ENCODE measurements at places on chromosomes 2 and 18.

DNA sequence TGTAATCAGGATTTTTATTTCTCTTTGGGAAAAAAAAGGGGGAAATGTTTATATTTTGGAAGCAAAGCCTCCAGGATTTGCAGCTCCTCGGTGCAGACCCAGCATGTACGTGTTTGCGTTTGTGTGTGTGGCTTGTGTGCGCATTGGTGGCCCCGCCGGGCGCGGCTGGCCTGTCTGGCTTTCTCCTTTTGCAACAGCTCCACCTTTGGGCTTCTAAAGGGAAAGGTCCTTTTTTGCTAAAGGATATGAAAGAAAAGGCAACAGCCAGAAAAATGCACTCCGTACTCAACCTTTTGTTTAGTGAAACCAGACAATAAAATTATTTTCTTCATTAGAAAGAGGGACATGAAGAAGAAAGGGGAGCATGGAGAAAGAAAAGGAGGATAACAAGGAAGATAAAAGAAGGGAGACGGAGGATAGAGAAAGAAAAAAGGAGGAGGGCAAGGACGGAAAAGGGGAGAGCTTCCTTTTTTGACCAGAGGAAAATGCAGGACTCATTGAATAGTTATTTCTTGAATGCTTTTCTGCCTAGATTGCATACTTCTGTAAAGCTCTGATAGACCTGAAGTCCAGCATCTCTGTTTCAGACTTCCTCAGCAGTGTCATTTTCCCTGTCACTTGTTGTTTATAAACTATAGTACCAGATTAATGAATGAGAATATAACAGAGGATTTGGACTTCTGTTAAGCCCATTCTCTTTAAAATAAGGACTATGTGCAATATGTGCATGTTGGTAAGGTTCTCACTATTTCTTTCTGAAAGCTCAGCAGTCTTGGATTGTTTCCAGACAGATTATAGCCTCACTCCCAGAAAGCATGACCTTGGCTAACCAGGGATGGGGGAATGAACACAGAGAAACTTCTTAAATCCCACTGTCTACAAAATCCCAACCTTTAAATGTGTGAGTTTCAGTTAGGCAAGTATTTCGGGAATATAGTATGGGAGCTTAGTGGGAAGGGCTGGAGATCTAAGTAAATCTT, 563.1 kb upstream of the PIK3C3 start:
- DNase-seq, result peak; percentile 40

GRCh38 chr2:202716953-202717597, 82.3 kb downstream of the FAM117B start:
- DNase-seq, result no peak

GRCh38 chr2:122145856-122146255, 390.4 kb downstream of the TSN start:
- DNase-seq, result no peak

- no peak for DNase-seq
Observed at GRCh38 chr18:45071956-45072355, 391.3 kb downstream of the SETBP1 start.

GRCh38 chr2:188449561-188449960, 157.9 kb downstream of the GULP1 start:
- DNase-seq, result no peak

GRCh38 chr2:221590861-221591365, 18.8 kb upstream of the EPHA4 start:
- DNase-seq, result no peak

- no peak for DNase-seq
Observed at GRCh38 chr2:204655101-204655500, 109.8 kb downstream of the PARD3B start.

GRCh38 chr18:48905513-48905912, 45.3 kb downstream of the SMAD7 start:
- DNase-seq, result no peak

DNA sequence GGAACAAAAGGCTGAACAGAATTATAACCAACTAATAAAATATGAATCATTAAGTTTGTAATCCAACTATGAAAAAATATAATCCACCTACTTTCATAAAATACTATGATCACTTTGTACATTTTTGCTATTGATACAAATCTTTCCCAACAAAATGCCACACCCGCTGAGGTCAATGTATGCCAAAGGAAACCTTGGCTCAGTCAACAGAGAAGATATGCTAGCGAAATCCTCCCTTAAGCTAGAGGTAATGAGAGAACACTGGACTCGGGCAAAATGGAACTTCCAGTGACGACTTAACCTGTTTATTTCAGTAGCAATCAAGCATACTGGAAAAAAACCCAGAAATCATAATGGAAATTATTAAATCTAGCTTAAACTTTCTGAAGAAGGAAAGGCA, 81.5 kb downstream of the NOL10 start:
- no peak for DNase-seq

DNA sequence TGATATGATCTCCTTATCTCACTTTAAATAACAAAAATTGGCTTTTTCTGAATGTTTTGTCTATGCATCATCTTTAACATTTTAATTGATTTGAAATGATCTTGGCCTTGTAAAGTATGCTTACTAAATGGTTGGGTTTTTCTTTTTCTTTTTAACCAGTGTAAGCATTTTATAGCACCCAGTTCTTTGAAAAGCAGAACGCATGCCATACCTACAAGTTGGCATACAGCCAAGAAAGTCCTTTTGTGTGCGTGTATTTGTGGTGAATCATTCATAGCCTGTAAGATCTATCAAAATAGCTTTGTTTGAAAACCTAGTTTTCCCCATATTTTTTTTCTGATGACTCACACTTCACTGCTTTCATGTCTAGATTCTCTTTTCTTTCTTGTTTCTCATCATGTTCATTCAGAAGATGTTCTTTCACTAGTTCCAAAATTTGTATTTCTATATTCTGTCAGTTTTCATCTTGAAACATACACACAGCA, 4.1 kb upstream of the VRK2 start:
- no peak for DNase-seq

- no peak for DNase-seq
Observed at GRCh38 chr2:31287654-31288053, 53.7 kb downstream of the EHD3 start.

DNA sequence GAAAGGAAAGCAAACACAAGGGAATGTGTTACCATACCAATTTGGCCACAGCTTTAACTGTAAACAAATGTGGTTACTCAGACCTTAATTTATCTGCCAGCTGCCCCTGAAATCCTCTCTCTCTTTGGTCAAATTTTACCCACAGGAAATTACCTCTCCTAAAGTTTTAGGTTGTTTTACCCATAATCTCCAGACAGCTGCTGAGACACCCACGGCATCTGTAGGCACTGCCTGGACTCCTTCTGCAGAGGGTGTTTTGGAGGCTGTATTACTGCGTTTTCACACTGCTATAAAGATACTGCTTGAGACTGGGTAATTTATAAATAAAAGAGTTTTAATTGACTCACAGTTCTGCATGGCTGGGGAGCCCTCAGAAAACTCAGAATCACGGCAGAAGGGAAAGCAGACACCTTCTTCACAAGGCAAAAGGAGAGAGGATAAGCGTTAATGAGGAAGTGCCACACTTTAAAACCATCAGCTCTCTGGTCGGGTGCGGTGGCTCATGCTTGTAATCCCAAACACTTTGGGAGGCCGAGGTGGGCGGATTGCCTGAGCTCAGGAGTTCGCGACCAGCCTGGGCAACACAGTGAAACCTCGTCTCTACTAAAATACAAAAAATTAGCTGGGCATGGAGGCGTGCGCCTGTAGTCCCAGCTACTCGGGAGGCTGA, 677.5 kb upstream of the FSHR start:
- DNase-seq, result no peak

GRCh38 chr18:42047721-42048120, 92.7 kb downstream of the PIK3C3 start:
- no peak for DNase-seq

GRCh38 chr2:26681656-26682055, 10.9 kb upstream of the KCNK3 start:
- DNase-seq, result no peak

DNA sequence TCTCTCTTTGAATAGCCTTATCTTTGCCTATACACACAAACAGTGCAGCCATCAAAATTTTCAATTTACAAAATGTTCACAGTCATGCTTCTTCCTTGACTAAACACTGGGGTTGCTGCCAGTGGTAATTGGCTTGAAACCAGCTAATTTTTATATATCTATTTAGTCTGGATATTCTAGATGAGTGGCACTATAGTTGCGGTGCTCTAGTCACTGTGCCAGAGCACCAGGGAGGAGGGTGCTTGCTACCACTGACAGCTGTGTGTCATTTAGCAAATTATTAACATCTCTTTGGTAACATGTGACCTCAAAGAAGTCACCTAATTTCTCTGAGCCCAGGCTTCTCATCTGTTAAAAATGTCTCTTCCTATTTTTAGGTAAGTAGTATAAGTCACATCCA, 130.4 kb downstream of the MEIS1 start:
- DNase-seq, result no peak

DNA sequence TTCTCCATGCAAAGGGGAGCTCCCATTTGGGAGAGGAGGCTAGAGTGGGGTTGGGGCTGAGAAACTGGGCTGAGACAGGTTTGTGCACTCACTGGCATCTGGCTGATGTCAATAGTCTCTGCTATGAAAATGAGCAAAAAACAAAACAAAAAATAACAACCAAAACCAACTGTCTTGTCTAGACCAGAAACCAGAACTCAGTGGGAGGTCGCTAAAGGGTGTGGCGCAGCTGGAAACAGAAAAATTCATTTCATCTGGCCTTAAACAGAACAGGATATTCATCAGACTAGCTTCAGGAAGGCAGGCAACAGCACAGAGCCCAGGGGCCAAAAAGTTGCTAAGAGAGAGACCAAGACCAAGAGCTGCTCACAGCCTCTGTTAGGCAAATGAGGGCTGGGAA, 126.1 kb downstream of the THNSL2 start:
- no peak for DNase-seq

DNA sequence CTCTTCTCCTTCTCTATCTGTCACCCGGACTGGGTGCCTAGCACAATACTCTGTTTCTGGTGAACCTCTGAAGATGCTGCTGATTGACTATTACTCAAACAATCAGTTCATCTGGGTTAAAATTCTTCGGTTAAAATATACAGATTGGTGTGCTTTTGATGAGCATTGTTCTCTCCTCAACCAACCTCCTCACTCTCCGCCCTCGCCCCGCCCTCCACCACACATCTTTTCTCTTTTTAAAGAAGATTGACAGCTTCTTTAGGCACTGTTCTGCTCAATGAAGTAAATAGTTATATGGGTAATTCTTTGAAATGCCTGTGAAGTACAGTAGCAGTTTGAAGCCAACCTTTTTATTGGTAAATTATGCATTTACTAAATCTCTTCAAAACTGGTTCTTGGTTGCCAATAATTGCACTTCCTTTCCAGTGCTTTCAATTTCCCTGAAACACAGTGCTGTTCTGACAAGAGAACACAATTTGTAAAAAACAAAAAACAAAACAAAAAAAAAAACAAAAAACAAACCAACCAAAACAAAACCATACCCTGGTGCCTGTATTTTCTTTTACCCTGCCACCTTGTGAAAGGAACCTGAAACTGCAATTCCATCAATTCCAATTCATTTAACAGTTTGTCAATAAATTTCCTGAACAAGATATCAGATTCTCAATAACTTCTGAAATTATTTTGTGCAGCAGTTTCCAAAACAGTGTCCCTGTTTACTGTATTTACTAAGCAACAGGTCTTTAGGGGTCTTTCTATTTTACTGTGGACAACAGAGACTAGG, 188.6 kb downstream of the LRP1B start:
- DNase-seq, result peak; percentile 16

DNA sequence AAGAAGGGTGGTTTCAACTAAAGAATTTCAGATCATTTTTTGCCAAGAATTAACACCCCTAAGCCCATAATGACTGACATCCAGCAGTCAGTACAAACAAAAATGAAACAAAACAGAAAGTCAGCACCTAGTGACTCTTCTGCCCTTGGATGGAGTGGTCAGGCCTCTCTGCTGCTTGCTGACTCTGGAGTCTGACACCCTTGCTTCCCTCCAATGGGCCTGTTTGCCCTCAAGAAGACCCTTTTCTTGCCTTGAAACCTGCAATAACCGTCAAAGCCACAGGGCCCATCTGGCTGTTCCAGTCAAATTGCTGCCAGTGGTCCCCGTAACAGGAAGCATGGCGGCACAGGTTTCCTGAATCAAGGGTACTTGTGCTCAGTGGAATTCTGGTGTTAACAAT, 27.2 kb upstream of the CYTIP start:
- DNase-seq, result no peak

GRCh38 chr2:237660381-237660900, 33.1 kb downstream of the LRRFIP1 start:
- no peak for DNase-seq

DNA sequence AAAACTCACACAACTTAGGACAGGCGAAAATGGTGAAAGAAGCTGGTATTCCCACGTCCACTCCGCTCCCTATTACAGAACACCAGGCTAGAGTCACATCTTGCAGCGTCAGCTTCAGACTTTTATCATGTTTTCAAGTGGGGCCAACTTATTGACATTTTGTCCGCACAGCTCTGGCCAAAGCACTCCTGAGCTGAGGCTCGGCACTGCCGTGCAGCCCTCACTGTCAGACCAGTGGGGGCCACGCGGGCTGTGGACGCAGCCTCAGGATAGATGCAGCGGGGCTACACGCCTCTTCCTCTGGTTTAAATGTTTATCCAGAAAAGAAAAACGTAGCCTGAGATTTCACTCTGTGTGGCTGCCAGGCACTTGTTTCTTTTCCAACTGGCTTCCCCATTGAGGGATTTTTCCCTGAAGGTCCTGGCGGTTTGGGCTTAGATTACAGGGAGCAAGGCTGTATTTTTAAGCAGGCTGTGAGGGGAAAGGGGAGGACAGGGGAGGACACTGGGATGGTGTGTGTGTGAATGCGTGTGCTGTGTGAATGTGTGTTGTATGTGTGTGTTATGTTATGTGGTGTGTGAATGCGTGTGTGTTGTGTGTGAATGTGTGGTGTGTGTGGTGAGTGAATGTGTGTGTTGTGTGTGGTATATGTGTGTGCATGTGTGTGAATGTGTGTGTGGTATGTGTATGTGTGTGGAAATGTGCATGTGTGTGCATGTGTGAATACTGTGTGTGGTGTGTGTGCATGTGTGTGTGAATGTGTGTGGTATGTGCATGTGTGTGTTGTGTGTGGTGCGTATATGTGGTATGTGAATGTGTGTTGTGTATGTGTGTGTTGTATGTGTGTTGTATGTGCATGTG, 267.6 kb downstream of the DCDC2C start:
- DNase-seq, result no peak

DNA sequence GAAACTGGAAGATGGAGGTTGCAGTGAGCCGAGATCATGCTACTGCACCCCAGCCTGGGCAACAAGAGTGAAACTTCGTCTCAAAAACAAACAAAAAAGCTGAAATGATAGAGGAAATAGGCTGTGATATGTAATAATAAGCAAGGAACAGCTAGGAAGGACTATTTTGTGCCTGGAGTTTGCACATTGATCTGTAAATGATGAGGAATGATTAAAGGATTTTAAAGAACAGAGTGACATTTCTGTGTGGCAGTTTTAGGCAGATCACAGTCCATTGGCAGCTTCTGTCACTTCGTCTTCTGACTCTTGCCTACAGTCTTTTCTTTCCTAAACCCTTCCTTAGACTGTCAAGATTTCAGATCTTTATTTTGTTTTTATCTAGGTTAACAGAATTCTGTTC, 19.4 kb downstream of the EPB41L5 start:
- no peak for DNase-seq

DNA sequence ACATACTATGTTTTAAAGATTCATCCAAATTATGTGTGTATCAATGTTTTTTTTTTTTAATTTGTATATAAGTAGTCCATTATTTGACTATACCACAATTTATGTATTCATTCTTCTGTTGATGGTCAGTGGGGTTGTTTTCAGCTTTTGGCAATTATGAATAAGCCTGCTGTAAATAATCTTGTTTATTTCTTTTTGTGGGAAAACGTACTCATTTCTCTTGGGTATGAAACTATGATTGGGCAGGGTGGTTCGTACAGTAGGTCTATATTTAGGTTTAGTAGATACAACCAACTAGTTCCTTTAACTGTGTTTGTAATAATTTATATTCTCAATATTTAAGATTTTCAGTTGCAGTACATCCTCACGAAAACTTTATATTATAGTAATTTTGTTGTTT, 329.2 kb downstream of the LPIN1 start:
- DNase-seq, result no peak
